ENCODE measurements at places on chromosomes 7 and 10.

GRCh38 chr10:69636626-69637605 is 6.9 kb downstream of the FAM241B start:
- DNase-seq = no peak

GRCh38 chr7:116399819-116400218 is 99.7 kb upstream of the CAV2 start:
- DNase-seq = no peak

GRCh38 chr10:50614444-50615137 is 9.2 kb downstream of the SGMS1 start:
- no peak for DNase-seq

- DNase-seq = no peak
Observed at GRCh38 chr10:125691160-125691981, 8.4 kb upstream of the TEX36 start.

DNA sequence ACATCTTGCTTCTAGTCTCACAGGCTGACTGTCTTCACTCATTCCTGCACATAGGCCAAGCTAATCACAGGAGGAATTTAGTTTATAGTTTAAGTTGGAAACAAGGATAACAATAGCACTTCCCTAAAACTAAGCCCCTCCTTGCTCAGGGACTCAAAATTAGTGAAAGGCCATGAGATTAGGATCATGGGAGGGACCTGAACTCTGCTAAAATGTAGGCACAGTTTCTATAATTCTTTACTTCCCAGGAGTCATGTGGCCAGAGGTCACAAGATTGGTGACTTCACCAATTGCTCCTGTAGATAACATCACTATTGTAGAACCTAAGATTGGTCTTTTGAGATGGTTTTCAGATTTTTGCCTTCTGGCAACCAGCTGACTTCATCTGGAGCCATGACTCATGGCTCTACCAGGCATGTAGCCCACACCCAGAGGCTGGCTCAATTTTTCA is 14.8 kb upstream of the UPP1 start:
- DNase-seq = no peak

- DNase-seq = peak; percentile 23
Observed at GRCh38 chr7:100585511-100586265, at the start of gene LRCH4. TSS of gene LRCH4 (minus strand) at chr7:100586129. CDS start at chr7:100586100, 29 bp downstream.

DNA sequence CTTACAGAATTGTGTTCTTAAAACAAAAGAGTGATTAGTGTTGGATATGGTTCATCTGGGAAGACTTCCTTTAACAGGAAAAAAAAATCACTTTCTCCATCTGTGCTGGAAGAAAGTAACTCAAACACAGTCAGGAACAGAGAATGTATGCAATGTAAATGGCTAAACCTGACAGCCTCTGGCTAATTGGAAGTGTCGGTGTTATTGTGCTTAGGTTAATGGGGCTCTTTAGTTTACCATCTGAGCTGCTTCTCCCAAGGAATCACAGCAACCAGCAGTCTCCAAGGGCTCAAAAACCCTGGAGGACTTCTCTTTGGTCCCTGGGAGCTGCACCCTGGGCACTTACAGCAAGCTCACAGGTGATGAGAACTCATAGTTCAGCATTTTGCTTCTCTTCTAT is 724.5 kb downstream of the LRMDA start:
- DNase-seq = no peak
